Left lobe of liver (tissue), 2 donors: ENCODE measurements at places on chromosomes 3 and 15. TPM values are rescaled to one million over a fixed set of nuclear protein-coding genes. Genes with fewer than 3 reads are reported as not detected.

The RTP3 gene
- 28.6 TPM for total RNA-seq

DNA sequence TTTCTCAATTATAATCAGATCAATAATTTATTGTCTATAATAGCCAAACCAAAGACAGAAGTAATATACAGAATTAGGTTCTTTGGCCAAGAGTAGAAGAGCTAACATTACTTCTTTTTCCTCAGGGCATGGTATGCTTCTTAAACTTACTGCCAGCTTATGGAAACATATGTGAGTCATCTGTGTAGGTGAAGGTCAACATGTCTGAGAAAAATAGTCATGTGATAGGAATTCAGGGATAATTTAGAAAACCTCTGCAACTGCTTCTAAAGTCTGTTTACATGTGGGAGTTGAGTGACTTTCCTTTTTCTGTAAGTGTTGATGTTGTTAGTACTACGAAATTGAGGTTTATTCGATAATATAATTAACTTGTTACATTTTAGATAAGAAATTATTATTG is 19.2 kb upstream of the MAP6D1 start:
- no peak for DNase-seq

The TMC3 gene
- total RNA-seq, result not detected

- DNase-seq, result peak; percentile 15
Measured at GRCh38 chr3:128936341-128936740, 56.9 kb downstream of the ACAD9 start.

DNA sequence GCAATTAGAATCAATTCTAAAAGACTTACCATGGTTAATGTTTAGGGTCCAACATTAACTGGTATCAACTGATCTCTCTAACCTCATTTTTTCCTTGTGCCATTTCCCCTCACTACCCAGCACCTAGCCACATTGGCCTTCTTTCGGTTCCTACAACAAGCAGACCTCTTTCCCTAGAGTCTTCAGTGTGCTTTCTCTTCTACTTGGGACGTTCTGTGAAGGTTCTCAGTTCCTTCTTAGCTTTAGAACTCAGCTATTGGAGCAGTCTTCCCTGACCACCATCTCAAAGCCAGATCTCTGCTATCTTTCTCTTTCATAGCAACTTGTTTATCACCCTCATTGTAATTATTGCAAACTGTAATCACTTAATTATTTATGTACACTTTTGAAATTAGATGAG is 31.5 kb upstream of the MINDY4B start:
- no peak for DNase-seq

The FBXL2 gene
- total RNA-seq, result 0.38 TPM

- no peak for DNase-seq
Measured at GRCh38 chr15:78083186-78083585, 5.7 kb upstream of the TBC1D2B start.

The PLA2G4E gene
- not detected for total RNA-seq
